Caudate nucleus (tissue), 63 donors: ENCODE measurements at places on chromosomes 13 and 19.

GRCh38 chr13:26619358-26619757, 61.9 kb downstream of the WASF3 start:
- DNase-seq, result no peak

DNA sequence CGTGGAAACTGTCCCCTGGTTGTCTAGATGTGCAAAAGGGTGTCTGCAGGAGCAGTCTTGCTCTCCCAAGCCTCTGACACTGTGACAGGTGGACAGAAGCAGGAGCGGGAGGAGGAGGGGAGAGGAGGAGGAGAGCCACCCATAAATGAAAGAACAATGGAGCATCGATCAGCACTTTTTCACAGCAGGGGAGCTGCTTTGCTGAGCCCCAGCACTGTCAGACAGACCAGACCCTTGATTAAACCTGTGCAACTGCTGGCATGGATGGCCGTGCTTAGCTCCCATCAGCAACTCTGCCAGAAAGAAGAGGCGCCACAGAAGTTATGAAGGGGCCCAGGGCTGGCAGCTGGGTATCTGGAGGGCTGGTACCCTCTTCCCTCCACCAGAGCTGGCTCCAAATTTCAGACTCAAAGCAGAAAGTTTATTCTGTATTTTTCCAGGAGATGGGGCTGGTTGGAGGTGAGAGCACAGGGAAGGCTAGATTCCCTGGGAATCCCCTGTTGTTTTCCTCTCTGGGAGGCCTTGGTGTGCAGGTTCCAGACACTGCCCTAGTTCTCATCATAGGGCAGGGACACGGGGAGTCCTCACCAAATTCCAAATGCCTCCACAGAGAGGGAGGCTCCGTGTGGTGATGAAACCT, 1192.2 kb downstream of the UQCRFS1 start:
- no peak for DNase-seq

DNA sequence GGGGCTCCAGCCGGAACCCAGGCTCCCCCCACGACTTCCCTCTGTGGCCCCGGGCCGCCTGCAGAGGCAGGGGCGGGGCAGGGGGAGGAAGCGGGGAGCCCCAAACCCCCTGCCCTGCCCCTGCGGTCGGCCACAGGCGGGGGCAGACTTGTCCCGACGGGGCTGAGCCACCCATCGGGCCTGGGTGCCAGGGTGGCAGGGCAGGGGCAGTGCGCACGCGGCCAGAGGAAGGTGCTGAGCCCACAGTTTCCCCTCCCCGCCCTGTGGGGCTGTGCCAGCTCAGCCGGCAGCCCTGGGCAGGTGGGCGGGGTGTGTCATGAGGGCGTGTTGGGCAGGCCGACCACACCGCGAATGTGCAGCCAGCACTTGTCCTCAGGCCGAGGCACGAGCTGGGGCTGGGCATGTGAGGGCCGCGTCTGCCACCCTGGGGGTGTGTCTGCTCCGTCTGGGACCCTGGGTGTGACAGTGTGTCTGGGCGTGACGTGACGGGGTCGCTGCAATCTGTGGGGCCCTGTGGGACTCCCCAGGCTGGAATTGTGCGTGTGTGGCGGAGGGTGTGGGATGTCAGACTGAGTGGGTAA, 17.7 kb downstream of the CCDC97 start:
- DNase-seq, result no peak

DNA sequence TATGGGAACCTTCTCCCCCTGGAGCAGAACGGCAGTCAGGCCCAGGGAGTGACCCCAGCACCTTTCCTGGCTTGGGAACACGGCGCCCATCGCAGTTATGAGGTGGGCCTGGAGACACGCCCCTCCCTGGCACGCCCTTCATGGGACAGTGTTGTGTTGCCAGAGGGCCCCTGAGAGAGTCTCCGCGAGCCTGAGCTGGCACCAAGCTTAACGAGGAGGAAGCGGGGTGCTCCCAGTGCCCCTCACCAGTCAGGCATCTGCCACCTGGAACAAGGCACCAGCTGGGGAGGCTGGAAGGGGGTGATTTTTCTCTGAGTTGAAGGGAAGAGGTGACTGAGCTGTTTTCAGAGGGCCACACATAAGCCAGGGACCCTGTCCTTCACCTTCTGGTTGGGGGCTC, 180.6 kb downstream of the KDM4B start:
- DNase-seq, result no peak

GRCh38 chr13:41649659-41650058, 192.3 kb downstream of the RGCC start:
- DNase-seq, result no peak

DNA sequence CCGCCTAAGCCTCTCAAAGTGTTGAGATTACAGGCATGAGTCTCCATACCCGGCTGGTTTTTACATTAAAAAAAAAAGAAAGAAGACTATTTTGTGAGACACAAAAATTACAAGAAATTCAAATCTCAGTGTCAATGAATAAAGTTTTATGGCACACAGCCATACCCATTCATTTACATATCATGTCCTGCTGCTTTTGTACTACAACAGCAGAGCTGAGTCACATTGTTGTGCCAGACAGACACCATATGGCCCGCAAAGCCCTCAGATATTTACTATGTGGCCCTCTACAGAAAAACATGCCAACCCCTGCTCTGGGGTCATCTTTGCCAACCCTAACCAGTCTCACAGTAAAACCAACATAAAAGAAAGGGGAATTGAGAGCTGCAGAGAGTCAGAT, 5.3 kb downstream of the SMIM7 start:
- no peak for DNase-seq
